Natural killer cell (primary cell): ENCODE measurements at places on chromosomes 6 and 20. TPM values are rescaled to one million over a fixed set of nuclear protein-coding genes. Genes with fewer than 3 reads are reported as not detected.

Gene HLA-DMB
- total RNA-seq = 28.1 TPM

Gene CTCFL
- total RNA-seq = not detected

Gene RIPOR2
- 234 TPM for total RNA-seq

Gene DBNDD2
- 13.0 TPM for total RNA-seq

Gene MCHR2
- total RNA-seq = not detected

Gene METTL24
- total RNA-seq = 1.00 TPM

Gene DACT2
- not detected for total RNA-seq

Gene TRPC4AP
- 72.3 TPM for total RNA-seq

Gene MCCD1
- not detected for total RNA-seq

Gene ANKRD66
- total RNA-seq = not detected

Gene HRH3
- total RNA-seq = not detected

Gene THEMIS
- 1.7 TPM for total RNA-seq

Gene GTSF1L
- total RNA-seq = not detected

Gene PRICKLE4
- total RNA-seq = not detected

Gene RBM24
- total RNA-seq = not detected

Gene NOTCH4
- total RNA-seq = 4.8 TPM

GRCh38 chr6:11279284-11279689, 46.8 kb upstream of the NEDD9 start:
- no peak overlapping the region for H3K4me3 ChIP-seq
- no peak overlapping the region for H3K27ac ChIP-seq
- H3K36me3 ChIP-seq = peaks cover 3% of the 10 kb centered on the region

GRCh38 chr20:61937963-61938838, 127.5 kb downstream of the TAF4 start:
- no peaks in the 10 kb centered on the region for H3K27me3 ChIP-seq
- DNase-seq = no peak
- H3K4me3 ChIP-seq = no peak overlapping the region
- no peaks in the 10 kb centered on the region for H3K4me1 ChIP-seq

- H3K4me3 ChIP-seq = no peak overlapping the region
- DNase-seq = no peak
- H3K27ac ChIP-seq = no peak overlapping the region
These were observed 2.0 kb downstream of the LKAAEAR1 start for GRCh38 chr20:64082126-64082731.

DNA sequence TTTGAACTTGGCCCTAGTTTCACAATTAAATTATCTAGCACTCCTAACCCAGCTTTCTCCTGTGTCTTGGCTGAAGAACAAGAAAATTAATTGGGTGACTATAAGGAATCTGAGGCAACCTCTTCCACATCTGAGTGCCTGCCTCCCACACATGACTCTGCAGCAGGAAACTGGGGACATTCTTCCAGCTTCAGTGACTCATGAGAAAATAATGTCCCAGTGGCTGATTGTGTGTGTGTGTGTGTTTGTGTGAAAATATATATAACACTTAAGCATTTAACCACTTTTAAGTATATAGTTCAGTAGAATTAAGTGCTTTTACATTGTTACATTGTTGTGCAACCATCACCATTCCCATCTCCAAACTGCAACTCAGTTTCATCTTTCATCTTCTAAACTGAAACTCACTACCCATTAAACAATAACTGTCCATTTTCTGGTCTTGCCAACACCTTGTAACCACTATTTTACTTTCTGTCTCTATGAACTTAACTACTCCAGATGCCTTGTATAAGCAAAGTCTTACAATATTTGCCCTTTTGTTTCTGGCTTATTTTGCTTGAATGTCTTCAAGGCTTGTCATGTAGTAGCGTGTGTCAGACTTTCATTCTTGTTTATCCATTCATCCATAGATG, 8.7 kb downstream of the TRIM38 start:
- H3K27me3 ChIP-seq = no peaks in the 10 kb centered on the region
- peaks cover 14% of the 10 kb centered on the region for H3K4me1 ChIP-seq
- H3K36me3 ChIP-seq = peaks cover 96% of the 10 kb centered on the region
- no peak overlapping the region for H3K27ac ChIP-seq
- DNase-seq = no peak

DNA sequence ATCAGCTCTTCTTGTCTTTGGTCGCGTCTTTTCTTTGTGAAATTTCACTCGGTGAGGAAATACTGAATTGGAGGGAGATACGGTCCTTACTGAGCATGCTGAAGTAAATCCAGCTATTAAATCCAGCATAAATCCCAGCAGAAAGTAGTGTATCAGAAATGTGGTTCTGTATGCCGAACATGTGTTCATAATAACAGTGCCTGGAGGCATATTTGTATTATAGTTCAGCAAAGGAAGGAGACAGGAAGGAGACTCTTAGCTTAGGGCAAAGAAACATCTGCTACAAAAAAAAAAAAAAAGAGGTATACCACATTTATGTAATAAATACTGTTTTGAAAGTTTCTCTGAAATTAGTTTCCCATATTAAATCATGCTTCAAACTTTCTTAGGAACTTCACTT, 211.8 kb downstream of the PLCB4 start:
- H3K27ac ChIP-seq = no peak overlapping the region
- no peaks in the 10 kb centered on the region for H3K4me1 ChIP-seq
- no peak for DNase-seq
- H3K27me3 ChIP-seq = no peaks in the 10 kb centered on the region

GRCh38 chr6:72721346-72721745, 99.5 kb downstream of the KCNQ5 start:
- no peaks in the 10 kb centered on the region for H3K4me1 ChIP-seq
- DNase-seq = no peak
- no peak overlapping the region for H3K27ac ChIP-seq
- no peaks in the 10 kb centered on the region for H3K36me3 ChIP-seq
- no peak overlapping the region for H3K4me3 ChIP-seq

DNA sequence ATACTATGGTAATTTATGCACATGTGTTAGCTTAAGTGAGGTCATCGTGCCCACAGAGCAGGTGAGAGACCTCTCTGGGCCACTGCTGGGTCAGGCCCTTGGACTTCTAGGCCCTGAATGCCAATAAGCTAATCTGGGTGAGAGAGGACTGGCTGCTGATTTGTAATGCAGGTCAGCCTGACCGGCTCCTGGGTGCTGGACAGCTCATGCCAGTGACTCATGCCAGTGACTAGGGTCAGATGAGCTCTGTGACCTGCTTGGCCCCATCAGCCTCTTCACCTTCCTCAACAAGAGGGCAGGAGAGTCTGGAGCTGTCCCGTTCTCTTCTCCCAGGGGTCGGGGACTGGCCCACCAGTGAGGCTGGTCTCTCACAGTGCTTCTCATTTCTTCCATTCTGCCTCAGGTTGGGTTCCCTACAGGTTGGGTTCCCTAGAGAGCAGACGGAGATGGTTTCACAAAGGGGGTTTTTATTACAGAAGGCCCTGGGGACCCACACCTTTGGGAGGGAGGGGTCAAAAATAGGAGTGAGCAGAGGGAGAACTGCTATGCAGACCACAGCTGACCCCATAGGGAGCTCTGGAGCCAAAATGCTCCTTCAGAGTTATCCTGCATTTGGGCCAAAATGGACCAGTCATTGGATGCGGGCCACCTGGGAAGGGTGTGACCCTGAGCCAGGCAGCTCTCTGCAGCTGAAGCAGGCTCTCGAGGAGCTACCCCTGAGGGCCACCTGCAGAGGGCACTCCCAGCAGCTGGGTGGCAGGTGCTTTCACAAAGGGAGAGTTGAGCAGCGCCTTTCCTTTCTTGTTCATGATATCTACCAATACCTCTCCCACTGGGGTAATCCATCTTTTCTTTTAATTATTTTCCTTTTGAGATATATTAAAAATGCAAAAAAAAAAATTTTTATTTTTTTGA, 2.2 kb upstream of the OXT start:
- no peaks in the 10 kb centered on the region for H3K36me3 ChIP-seq
- peak; percentile 71 for DNase-seq
- H3K4me1 ChIP-seq = peaks cover 14% of the 10 kb centered on the region
- no peak overlapping the region for H3K27ac ChIP-seq
- peaks cover 8% of the 10 kb centered on the region for H3K27me3 ChIP-seq

- peaks cover 19% of the 10 kb centered on the region for H3K36me3 ChIP-seq
- DNase-seq = no peak
- H3K27ac ChIP-seq = no peak overlapping the region
- H3K4me1 ChIP-seq = peaks cover 5% of the 10 kb centered on the region
- H3K27me3 ChIP-seq = no peaks in the 10 kb centered on the region
- no peak overlapping the region for H3K4me3 ChIP-seq
These were observed 24.2 kb downstream of the FKBP1A start for GRCh38 chr20:1368448-1369199.

DNA sequence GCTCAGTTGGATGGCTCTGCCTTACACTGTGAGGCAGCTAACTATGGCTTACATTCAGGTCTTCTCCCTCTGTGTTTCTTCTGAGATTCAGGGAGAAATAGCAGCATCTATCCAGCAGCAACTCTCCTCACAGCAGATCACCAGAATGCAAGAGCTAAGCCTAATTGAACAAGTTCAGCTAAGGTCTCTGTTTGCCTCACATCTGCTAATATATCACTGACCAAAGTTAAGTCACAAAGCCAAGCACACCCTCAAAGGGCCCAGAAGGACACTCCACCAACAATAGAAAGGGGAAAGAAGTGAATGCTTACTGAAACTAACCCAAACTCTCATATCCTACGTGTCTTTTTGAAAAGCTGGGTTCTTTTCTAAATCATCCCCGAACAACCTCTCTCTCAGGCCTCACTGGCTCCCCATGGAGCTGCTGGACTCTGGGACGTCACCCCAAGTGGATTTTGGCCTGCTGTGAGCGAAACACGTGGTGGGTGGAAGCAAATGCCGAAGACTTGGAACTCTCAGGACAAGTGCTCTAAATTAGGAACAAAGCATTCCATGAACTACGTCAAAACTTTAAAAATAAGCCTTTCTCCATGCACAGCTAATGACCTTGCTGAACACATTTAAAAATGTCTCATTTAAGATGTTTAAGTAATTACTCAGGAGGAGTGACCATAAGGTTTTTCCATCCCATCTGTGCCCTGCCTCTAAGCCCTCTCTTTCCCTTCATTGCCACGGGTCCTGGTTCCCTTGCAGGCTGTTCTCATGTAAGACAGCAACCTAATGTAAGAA, 167.5 kb upstream of the PLCB4 start:
- H3K27ac ChIP-seq = no peak overlapping the region
- no peak overlapping the region for H3K4me3 ChIP-seq
- no peaks in the 10 kb centered on the region for H3K27me3 ChIP-seq
- H3K4me1 ChIP-seq = no peaks in the 10 kb centered on the region
- no peaks in the 10 kb centered on the region for H3K36me3 ChIP-seq

GRCh38 chr6:106600329-106600728, 29.0 kb downstream of the RTN4IP1 start:
- no peak overlapping the region for H3K4me3 ChIP-seq
- peaks cover 10% of the 10 kb centered on the region for H3K36me3 ChIP-seq
- DNase-seq = no peak
- no peaks in the 10 kb centered on the region for H3K27me3 ChIP-seq

- no peak overlapping the region for H3K4me3 ChIP-seq
- DNase-seq = peak; percentile 29
- H3K4me1 ChIP-seq = peaks cover 18% of the 10 kb centered on the region
- H3K27me3 ChIP-seq = no peaks in the 10 kb centered on the region
- H3K36me3 ChIP-seq = peaks cover 2% of the 10 kb centered on the region
These were observed 49.7 kb downstream of the BCAS4 start for GRCh38 chr20:50844430-50845100.

DNA sequence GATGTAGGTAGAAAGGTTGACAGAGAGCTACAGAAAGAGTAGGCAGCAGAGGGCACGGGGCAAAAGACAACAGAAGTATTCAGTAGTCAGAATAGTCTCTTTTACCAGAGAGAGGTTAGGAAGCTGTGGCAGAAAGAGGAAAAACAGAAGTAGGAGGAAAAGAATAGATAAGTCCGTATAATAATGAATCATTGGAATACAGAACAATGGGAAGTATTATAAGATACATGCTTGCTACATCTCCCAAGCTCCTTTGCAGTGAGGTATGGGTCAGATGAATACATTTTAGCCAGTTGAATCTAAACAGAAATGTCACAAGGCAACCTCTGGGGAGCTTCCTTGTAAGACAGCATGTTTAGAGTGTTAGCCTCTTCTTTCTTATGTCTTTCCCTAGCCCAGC, 570.5 kb upstream of the CITED2 start:
- H3K36me3 ChIP-seq = no peaks in the 10 kb centered on the region
- no peak for DNase-seq
- no peaks in the 10 kb centered on the region for H3K27me3 ChIP-seq

GRCh38 chr20:13149371-13150105, 71.5 kb upstream of the ISM1 start:
- no peak overlapping the region for H3K4me3 ChIP-seq
- DNase-seq = no peak
- H3K27ac ChIP-seq = no peak overlapping the region
- no peaks in the 10 kb centered on the region for H3K27me3 ChIP-seq
- H3K36me3 ChIP-seq = no peaks in the 10 kb centered on the region

DNA sequence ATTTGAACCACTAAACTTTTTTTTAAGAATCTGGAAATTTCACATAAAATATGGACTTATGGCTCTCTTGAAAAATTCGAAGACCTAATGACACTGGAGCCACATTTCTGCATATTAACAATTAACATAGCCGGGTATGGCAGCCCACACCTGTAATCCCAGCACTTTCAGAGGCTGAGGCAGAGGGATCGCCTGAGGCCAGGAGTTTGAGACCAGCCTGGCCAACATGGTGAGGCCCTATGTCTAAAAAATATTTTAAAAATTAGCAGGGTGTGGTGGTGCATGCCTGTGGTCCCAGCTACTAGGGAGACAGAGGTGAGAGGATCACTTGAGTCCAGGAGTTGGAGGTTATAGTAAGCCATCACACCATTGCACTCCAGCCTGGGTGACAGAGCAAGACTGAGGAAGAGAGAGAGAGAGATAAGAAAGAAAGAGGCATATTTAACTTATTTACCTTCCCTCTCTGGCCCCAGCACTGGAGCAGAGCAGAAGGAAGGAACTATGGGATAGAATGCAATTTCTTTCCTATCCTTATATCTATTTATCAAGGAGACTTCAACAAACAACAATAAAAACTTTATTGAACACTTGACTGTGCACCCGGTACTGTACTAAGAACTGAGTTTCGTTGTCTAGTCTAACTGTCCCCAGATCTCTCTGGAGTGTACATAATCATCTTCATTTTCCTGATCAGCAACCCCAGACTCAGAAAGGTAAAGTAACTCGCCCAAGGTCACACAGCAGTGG, 63.6 kb upstream of the EYA2 start:
- no peak for DNase-seq
- H3K4me1 ChIP-seq = no peaks in the 10 kb centered on the region
- no peak overlapping the region for H3K4me3 ChIP-seq
- no peak overlapping the region for H3K27ac ChIP-seq
- peaks cover 3% of the 10 kb centered on the region for H3K27me3 ChIP-seq

- no peak overlapping the region for H3K27ac ChIP-seq
- peaks cover 60% of the 10 kb centered on the region for H3K36me3 ChIP-seq
- no peaks in the 10 kb centered on the region for H3K4me1 ChIP-seq
- H3K4me3 ChIP-seq = no peak overlapping the region
- no peaks in the 10 kb centered on the region for H3K27me3 ChIP-seq
These were observed 11.0 kb upstream of the ARMH2 start for GRCh38 chr6:24809728-24810127.

- DNase-seq = no peak
- peaks cover 3% of the 10 kb centered on the region for H3K27me3 ChIP-seq
- H3K4me3 ChIP-seq = no peak overlapping the region
These were observed 25.7 kb downstream of the MUC22 start for GRCh38 chr6:31035862-31036497.

GRCh38 chr6:51619042-51619799, 468.2 kb downstream of the PKHD1 start:
- no peaks in the 10 kb centered on the region for H3K36me3 ChIP-seq
- no peak for DNase-seq
- H3K27me3 ChIP-seq = no peaks in the 10 kb centered on the region

GRCh38 chr6:56242346-56242745, 5.0 kb downstream of the COL21A1 start:
- peaks cover 2% of the 10 kb centered on the region for H3K27me3 ChIP-seq
- no peaks in the 10 kb centered on the region for H3K4me1 ChIP-seq
- DNase-seq = no peak
- H3K4me3 ChIP-seq = no peak overlapping the region
- H3K36me3 ChIP-seq = no peaks in the 10 kb centered on the region
